Fibroblast of villous mesenchyme (primary cell): ENCODE measurements at places on chromosomes 7 and 10.

DNA sequence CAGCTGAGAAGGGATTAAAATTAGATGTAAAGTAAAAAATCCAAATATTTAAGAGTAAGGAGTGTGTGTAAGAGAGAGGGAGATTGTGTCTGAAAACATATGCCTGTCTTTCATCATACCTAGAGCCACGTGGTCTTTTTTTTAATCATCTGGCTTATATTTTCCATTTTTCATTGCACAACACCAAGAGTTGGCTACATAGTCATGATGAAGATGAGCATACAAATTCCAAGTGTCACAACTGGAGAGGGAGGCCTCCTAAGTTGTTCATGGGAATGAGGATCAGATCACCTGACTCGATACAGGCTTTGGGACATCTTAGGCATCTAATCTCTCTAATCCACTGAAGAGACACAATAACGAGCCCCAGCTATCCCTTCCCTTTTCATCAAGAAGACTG is 47.2 kb upstream of the CCDC3 start:
- peak; percentile 4 for DNase-seq

GRCh38 chr7:126993626-126994213 is 259.0 kb downstream of the GRM8 start:
- no peak for DNase-seq

- no peak for DNase-seq
Observed at GRCh38 chr10:86179961-86180360, 186.6 kb downstream of the GRID1 start.

DNA sequence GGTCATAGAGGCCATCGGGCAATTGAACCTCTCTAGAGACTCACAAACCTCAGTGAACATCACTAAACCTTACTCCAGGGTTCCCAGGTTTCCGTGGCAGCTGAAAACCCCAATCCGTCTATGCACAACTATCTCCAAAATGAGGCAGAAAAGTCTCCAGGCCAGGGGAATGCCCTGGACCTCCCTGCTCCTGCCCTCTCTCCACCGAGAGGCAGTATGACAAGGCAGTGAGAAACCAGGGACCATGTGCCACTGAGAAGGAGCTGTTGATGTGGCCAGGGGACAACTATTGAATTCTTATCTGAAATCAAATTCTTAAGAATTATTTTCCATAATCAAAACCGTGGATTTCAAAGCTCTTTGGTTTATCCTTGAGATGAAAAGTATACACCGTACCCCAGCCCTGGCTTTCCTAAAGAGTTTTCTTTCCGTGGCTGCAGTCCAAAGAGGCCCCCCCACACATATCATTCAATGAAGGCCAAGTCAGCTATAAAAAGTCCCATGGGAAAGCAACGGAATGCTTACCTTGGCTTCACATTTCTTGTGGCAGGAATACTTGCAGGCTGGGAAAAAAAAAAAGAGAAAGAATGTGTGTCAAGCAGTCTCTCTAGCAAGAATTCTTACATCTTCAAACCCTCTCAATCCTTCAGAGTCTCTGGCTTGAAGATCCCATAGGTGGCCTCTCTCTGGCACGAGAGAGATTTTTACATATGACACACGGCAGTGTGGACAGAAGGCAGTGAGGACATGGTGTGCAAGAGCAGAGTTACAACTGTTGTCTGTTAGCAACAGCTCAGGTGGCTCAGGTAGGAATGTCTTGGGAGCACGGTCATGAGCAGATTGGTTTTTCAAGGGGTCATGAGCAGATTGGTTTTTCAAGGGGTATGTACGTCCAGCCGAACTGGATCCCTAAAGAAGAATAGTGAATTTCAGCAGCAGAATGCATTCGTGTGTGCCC is 75.2 kb downstream of the TNS3 start:
- DNase-seq = no peak

DNA sequence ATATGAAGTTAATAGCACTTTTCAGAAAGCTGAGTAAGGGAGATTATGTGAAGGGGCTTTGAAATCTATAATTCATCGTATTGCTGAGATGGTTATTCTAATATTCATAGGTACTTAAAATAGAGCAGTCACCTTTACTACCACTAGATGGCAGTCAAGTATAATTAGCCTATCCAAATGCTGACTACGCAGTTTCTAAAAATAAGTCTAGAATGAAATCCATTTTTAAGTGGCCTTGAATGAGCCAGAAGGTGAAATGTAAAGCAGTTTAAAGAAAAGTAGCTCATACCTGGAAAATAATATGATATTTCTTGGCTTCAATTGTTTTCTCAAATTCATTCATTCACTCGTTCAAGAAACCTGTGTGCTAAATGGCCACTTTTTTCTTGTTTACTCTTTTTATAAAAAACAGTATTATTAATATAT is 1277.1 kb downstream of the GATA3 start:
- DNase-seq = peak; percentile 72

- no peak for DNase-seq
Observed at GRCh38 chr10:82245157-82245556, 370.2 kb downstream of the NRG3 start.
